Activated CD4-positive, alpha-beta T cell treated with anti-CD3 and anti-CD28 coated beads for 36 hours (primary cell): ENCODE measurements at places on chromosomes 13 and 19.

DNA sequence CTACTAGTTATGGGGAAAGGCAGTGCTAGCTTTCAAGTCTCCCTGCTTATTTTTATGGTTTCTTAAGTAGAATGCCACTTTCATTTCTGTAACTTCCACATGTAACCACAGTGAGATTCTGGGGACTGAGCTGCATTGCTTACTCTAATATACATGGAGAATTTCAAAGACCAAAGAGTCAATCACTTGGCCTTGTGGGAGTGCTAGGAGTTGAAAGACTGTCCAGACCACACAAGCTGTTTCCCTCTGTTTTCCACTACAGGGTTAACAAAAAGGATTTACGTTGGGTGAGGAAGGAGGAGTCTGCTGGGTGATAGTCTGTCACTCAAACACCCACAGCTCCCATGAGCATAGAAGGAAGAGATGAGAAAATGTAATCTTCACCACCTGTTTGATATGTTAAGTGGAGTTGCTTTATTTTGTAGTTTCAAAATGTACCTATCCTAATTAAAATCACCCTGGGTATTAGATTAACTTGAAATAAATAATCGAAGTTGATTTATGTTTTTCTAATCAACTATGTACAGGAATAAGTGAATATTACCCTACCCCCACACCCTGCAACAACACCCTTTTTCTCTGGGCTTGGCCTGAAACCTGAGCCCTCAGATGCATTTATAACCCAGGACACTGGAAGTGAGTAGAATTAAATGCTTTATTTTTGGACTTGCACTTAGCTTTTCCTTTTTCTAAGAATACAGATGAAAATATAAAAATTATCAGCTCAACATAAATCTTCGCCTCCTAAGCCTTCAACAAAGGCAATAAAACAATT, 225.8 kb upstream of the SLC10A2 start:
- no peaks in the 10 kb centered on the region for H3K36me3 ChIP-seq
- DNase-seq, result no peak
- no peak overlapping the region for H3K4me3 ChIP-seq
- peaks cover 4% of the 10 kb centered on the region for H3K4me1 ChIP-seq

DNA sequence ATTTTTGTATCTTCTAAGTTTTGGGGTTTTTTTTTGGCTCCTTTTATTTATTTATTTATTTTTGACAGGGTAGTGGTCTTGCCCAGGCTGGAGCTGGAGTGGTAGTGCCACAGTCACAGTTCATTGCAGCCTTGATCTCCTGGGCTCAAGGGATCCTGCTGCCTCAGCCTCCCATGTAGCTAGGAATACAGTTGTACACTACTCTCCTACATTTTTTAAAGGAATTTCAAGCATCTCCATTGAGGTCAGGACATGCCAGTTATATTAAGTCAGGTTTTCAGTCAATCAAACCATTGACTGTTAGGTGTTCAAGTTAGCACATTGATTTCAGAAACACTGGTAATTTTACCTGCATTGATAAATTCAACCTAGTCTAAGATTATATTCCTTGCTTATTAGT, 480.5 kb upstream of the SPRY2 start:
- no peaks in the 10 kb centered on the region for H3K27me3 ChIP-seq
- no peak overlapping the region for H3K27ac ChIP-seq
- H3K4me3 ChIP-seq, result no peak overlapping the region
- H3K4me1 ChIP-seq, result no peaks in the 10 kb centered on the region
- H3K36me3 ChIP-seq, result no peaks in the 10 kb centered on the region
- DNase-seq, result no peak

- H3K27me3 ChIP-seq, result no peaks in the 10 kb centered on the region
- no peaks in the 10 kb centered on the region for H3K4me1 ChIP-seq
- no peak overlapping the region for H3K27ac ChIP-seq
- peak; percentile 82 for DNase-seq
Observed at GRCh38 chr19:11130824-11131455, 24.6 kb downstream of the SPC24 start.

DNA sequence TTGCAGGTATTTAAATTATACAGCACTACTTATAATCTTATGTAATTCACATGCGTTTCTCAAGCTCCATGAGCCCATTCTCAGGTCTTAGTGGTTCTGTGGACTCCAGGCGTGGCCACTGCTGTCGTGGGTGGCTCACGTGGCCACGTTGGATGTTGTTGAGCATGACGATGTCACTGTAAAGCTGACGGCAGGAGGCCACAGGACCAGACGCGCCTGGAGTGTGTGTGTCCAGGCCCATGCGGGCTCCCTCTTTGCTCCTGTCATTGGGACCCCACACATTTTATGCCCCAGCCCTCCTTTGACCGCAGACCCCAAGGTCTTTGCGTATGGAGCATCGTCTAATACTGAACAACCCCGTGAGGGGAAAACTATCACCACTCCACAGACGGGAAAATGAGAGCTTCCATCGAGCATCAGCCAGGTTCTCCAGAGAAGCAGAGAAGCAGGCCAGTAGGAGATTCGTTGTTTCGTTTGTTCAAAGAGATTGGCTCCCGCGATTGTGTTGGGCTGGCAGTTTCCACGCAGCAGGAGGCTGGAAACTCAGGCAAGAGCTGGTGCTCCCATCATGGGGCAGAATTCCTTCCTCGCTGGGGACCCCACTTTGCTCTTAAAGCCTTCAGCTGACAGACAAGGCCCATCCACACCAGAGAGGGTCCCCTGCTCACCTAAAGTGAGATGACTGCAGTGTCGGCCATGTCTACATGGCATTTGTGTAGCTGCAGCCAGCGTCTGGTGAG, 129.3 kb upstream of the SPACA7 start:
- no peak overlapping the region for H3K4me3 ChIP-seq
- H3K36me3 ChIP-seq, result no peaks in the 10 kb centered on the region
- H3K27me3 ChIP-seq, result peaks cover 2% of the 10 kb centered on the region
- no peak for DNase-seq
- H3K4me1 ChIP-seq, result no peaks in the 10 kb centered on the region
- no peak overlapping the region for H3K27ac ChIP-seq

DNA sequence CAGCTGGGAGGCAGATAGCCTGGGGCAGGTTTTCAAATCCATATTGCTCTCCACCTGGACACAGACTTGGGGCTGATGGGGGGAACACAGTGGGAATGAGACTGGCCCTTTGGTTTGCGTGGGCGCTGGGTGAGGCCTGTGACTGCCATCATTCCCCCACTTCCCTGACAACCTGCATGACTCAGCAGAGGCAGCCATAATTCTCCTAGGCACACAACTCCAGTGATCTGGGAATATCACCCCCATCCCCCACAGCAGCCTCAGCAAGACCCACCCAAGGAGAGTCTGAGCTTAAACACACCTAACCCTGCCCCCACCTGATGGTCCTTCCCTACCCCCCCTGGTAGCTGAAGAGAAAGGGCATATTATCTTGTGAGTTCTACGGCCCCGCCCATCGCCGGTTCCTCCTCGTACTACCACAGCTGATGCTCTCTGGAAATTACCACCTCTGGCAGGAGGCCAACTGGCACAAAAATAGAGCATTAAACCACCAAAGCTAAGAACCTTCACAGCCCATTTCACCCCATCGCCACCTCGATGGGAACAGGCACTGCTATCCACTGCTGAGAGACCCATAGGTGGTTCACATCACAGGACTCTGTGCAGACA, 71.0 kb downstream of the RNF17 start:
- no peaks in the 10 kb centered on the region for H3K4me1 ChIP-seq
- H3K27me3 ChIP-seq, result peaks cover 20% of the 10 kb centered on the region
- no peak overlapping the region for H3K27ac ChIP-seq

GRCh38 chr19:44055870-44056269, 4.0 kb downstream of the ZNF223 start:
- H3K4me1 ChIP-seq, result peaks cover 18% of the 10 kb centered on the region
- peaks cover 61% of the 10 kb centered on the region for H3K36me3 ChIP-seq
- no peak overlapping the region for H3K4me3 ChIP-seq
- peak; percentile 4 for DNase-seq
- no peak overlapping the region for H3K27ac ChIP-seq
- H3K27me3 ChIP-seq, result no peaks in the 10 kb centered on the region

- no peaks in the 10 kb centered on the region for H3K4me1 ChIP-seq
- no peaks in the 10 kb centered on the region for H3K36me3 ChIP-seq
- no peak overlapping the region for H3K27ac ChIP-seq
- no peak overlapping the region for H3K4me3 ChIP-seq
- DNase-seq, result peak; percentile 62
Observed at GRCh38 chr13:84896128-84896527, 903.1 kb downstream of the SLITRK6 start.

GRCh38 chr19:53177986-53178385, 15.2 kb downstream of the ZNF665 start:
- no peaks in the 10 kb centered on the region for H3K27me3 ChIP-seq
- no peak overlapping the region for H3K4me3 ChIP-seq
- DNase-seq, result no peak
- H3K4me1 ChIP-seq, result no peaks in the 10 kb centered on the region
- H3K27ac ChIP-seq, result no peak overlapping the region

DNA sequence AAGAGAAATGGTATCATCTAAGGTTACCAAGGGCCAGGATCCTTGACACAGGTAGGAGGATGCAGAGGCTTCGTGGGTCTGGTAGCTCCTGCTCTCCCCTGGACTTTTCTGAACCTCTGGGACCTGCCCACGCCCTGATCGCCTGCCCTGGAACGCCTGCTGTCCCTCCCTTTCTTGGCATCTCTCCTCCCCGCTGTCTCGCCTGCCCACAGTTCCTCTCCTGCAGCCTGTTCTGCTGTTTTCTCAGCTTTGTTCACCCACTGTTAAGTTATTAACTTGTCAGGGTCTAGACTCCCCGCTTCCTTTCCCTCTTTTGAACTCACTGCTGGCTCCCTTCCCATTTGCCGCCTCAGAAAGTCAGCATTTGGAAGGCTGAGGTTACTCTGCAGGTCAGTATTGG, 19.8 kb downstream of the SERP2 start:
- no peaks in the 10 kb centered on the region for H3K36me3 ChIP-seq
- H3K4me1 ChIP-seq, result no peaks in the 10 kb centered on the region
- H3K4me3 ChIP-seq, result no peak overlapping the region
- no peaks in the 10 kb centered on the region for H3K27me3 ChIP-seq

GRCh38 chr13:94535775-94536174, 56.3 kb upstream of the DCT start:
- H3K4me1 ChIP-seq, result peaks cover 11% of the 10 kb centered on the region
- DNase-seq, result no peak
- H3K36me3 ChIP-seq, result no peaks in the 10 kb centered on the region
- no peak overlapping the region for H3K4me3 ChIP-seq
- H3K27me3 ChIP-seq, result no peaks in the 10 kb centered on the region
- H3K27ac ChIP-seq, result no peak overlapping the region

GRCh38 chr19:8609279-8610040, 1.1 kb downstream of the ADAMTS10 start:
- H3K27me3 ChIP-seq, result peaks cover 6% of the 10 kb centered on the region
- peak; percentile 48 for DNase-seq
- H3K27ac ChIP-seq, result peak overlapping the region; percentile 79
- H3K4me1 ChIP-seq, result peaks cover 20% of the 10 kb centered on the region

DNA sequence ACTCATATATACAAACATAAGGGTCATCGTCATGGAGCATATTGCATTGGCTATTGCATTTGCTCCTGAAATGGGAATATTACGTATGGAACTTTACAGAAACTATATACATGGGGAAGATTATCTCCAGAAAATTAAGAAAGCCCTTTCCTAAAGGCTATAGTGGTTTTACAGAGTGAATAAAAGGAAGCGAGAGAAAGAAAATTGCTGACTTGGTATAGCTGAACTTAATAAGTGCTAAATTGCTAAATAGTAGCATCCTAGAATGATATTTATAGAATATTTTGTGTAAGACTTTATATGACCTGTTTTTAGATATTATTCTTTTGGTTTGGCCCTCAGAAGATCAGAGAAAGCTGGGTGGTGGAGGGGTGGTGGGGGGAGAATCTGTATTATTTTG, 114.6 kb downstream of the FLT1 start:
- DNase-seq, result no peak
- no peaks in the 10 kb centered on the region for H3K27me3 ChIP-seq
- H3K4me1 ChIP-seq, result no peaks in the 10 kb centered on the region
- H3K4me3 ChIP-seq, result no peak overlapping the region

DNA sequence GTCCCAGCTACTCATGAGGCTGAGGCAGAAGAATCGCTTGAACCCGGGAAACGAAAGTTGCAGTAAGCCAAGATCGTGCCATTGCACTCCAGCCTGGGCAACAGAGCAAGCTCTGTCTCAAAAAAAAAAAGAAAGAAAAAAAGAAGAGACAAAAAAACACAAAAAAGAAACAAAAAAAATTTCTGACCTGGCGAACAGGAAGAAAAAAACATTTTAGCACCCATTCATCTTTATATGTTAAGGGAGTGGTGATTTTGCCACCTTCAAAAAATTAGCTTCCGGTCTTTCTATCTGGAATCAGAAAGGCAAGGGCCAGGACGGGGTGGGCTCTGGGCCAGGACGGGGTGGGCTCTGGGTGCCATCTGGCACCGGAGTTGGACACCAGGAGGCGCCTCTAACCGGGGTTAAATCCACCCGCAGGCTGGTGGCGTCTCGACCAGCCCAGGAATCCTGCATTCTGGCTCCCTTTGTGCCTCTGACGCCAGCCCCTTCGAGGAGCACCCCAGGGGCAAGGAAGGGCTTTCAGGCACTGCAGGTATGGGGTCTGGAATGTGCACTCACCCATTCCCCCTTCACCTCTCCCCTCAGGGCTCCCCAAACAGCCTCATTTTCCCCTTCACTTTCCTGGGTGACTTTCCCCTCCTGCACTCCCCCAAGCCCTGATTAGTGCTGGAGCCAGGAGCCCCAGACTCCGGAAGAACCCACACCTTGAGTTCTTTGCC, 10.4 kb upstream of the ZSWIM4 start:
- peak; percentile 88 for DNase-seq
- peaks cover 45% of the 10 kb centered on the region for H3K4me1 ChIP-seq
- H3K4me3 ChIP-seq, result peak overlapping the region; percentile 31
- no peaks in the 10 kb centered on the region for H3K36me3 ChIP-seq

GRCh38 chr19:45305007-45305406, 17.7 kb downstream of the CKM start:
- H3K27ac ChIP-seq, result no peak overlapping the region
- H3K4me3 ChIP-seq, result no peak overlapping the region
- DNase-seq, result no peak
- peaks cover 1% of the 10 kb centered on the region for H3K36me3 ChIP-seq
- no peaks in the 10 kb centered on the region for H3K27me3 ChIP-seq
- H3K4me1 ChIP-seq, result no peaks in the 10 kb centered on the region

DNA sequence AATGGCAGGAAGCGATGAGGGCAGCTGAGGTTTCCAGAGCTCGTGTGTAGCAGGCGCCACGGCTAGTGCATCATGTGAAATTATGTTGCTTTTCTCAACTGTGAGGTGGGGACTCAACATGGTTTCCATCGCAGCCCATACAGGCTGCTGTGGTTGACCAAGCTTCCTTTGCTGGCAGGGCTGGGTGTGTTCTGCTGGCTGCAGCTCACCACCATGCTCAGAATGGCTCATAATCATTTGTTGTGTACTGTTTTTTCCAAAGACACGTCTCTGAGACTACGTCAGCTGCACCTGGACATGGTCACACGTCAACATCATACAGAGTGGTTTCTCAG, 16.1 kb upstream of the RASA3 start:
- peak; percentile 90 for DNase-seq
- peak overlapping the region; percentile 30 for H3K4me3 ChIP-seq
- H3K27me3 ChIP-seq, result no peaks in the 10 kb centered on the region

- no peak overlapping the region for H3K27ac ChIP-seq
- no peak for DNase-seq
- H3K36me3 ChIP-seq, result no peaks in the 10 kb centered on the region
- no peaks in the 10 kb centered on the region for H3K4me1 ChIP-seq
Observed at GRCh38 chr13:76638181-76638580, 248.0 kb downstream of the KCTD12 start.
